ENCODE measurements at places on chromosomes 3 and 15. TPM values are rescaled to one million over a fixed set of nuclear protein-coding genes. Genes with fewer than 3 reads are reported as not detected.

EFCC1 gene
- 3.0 TPM for total RNA-seq

PLS1 gene
- total RNA-seq: 0.82 TPM

ROBO1 gene
- total RNA-seq: 35.2 TPM

DNA sequence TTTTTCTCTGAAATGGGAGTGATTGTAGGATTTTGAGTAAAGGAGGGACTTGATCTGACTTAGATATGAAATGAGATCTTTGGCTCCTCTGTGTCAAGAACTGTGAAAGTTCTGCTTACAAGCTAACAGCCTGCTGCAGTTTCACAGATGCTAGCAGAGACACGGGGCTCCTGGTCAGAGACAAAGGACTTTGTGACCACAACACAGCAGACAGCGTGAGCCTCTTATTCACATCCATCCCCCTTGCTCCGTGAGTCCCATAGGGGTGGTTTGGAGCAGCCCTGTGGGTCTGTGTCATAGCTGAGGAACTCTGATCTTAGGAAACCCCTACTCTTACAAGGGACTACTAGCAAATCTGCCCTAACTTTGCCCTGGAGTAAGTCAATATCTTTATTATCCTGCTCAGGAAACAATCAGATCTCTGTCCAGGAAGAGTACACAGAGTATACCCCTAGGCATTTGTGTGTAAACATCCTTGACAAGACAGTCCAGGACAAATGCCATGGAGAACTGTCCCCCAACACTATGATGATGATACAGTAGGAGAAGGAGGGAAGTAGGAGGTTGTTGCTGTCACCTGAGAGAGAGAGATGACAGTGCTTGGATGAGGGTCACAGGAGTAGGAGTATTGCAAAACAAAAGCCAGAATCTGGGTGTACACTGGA, 80.0 kb downstream of the CLSTN2 start:
- DNase-seq: no peak

- DNase-seq: no peak
Observed at GRCh38 chr3:121942116-121942786, 48.0 kb downstream of the SLC15A2 start.

DNA sequence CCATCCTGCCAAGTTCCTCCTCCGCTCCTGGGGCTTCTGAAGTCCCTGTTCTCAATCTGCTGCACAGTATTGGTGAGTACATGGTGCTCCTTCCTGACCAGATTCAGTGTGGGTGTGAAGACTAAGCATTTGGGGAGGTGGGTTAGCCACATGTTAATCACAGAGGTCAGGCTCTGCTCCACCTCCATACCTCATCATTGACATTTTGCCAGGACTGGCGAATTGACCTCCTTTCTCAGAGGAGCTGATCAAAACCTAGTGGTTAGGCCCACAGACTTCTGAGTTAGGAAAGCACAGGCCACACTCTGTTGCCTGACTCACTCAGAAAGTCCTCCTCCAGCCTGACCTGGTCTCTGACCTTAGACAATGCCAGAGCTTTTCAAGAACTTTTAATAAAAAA, 8.4 kb upstream of the RPS17 start:
- DNase-seq: no peak

PLSCR2 gene
- total RNA-seq: not detected

DNA sequence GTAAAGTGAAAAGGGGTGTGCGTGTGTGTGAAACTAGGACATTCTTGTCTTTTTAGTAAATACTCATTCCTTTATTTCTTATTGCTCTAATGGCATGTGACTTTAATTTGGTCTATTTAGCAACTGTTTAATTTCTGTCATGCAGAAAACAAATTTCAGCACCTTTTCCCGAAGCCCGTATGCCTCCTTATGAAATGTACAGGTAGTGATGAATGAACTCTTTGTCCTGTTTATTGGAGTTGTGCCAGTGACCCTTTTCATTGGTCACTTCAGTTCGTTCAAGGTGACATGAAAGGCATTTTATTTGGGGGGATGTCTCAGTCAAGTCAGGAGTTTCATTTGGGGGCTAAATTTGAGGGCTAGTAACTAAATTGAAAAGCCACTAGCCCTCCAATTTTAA, 55.2 kb downstream of the ITPR1 start:
- no peak for DNase-seq

GRCh38 chr15:40933517-40933902, 4.4 kb downstream of the DLL4 start:
- no peak for DNase-seq

ASB14 gene
- not detected for total RNA-seq

DNA sequence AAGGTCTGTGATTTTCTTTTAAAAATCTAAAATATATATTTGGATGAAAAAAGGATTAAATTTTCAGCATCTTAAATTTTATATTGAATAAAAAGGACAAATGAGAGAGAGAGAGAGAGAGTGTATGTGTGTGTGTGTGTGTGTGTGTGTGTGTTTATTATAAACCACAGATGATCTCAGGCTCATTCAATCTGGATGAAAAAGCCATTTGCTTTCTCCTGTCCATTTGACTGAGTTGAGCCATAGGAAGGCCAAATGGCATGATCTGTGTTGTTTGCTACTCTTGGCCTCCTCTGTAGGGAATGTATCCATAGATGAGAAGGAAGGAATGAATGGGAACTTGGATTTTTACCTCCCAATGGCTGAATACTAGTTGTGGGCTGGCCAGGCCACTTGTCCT, 92.5 kb upstream of the MEX3B start:
- no peak for DNase-seq
